ENCODE measurements at places on chromosomes 4 and X. TPM values are rescaled to one million over a fixed set of nuclear protein-coding genes. Genes with fewer than 3 reads are reported as not detected.

USP17L15 gene
- not detected for total RNA-seq

DNA sequence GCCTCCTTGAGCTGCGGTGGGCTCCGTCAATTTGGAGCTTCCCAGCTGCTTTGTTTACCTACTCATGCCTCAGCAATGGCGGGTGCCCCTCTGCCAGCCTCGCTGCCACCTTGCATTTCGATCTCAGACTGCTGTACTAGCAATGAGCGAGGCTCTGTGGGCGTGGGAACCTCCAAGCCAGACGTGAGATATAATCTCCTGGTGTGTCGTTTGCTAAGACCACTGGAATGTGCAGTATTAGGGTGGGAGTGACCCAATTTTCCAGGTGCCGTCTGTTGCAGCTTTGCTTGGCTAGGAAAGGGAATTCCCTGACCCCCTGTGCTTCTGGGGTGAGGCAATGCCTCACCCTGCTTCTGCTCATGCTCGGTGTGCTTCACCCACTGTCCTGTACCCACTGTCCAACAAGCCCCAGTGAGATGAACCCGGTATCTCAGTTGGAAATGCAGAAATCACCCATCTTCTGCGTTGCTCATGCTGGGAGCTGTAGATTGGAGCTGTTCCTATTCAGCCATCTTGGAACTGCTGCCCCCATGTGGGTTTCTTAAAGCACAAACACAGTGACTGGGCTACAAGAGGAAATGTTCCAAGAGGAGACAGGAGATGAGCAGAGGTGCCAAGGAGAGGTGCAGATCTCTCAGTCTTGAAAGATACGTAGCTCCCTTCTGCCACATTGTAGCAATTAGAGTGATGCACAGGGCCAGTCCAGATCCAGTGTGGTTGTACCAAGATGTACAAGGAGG, 193.0 kb upstream of the IGFBP7 start:
- DNase-seq: no peak

DNA sequence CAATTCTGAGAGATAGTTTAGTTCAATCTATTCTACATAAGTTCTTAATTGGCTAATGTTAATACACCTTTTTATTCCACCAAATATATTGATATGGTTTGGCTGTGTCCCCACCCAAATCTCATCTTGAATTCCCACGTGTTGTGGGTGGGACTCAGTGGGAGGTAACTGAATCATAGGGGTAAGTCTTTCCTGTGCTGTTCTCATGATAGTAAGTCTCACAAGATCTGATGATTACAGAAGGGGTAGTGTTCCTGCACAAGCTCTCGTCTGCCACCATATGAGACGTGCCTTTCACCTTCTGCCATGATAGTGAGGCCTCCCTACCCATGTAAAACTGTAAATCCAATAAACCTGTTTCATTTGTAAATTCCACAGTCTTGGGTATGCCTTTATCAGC, 11.3 kb downstream of the PPA2 start:
- no peak for DNase-seq

- DNase-seq: no peak
Observed at GRCh38 chr4:27048429-27049238, 188.0 kb downstream of the STIM2 start.

DEFB131A gene
- not detected for total RNA-seq

DNA sequence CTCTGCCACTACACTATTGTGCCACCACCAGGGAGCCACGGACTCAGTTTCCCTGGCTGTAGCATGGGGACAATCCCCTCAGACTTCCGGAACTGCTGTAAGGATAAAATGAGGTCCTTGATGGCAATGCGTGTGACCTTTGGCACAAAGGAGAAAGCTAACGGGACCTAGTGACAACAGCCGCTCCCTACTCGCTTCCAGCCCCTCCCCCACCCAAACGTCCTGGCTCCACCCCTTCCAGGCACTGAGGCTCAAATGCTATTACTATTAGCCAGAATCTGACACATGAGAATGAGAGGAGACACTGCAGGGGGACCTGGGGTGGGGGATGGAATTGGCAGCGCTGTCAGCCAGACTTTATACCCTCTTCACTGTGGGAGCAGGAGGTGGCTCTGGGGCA, 5.4 kb upstream of the DUSP9 start:
- peak; percentile 56 for DNase-seq

Measured in endodermal cell (in vitro differentiated cells).